ENCODE measurements at places on chromosomes 13 and 19.

DNA sequence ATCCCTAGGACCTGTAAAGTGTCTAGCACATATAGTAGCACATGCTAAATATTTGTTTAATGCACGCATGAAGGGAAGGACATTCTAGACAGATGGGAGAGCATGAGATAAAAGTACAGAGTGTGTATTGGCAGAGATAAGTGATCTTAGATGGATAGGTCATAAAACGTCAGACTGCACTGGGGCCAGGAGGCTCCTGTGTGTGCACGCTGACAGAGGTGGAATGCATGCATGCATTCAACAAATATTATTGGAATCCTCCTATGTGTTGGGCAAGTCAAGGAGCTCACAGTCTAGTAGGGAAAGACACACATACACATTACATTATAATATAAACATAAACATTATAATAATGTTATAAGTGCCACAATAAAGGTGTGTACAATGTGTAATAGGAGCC is 73.3 kb downstream of the FGF9 start:
- DNase-seq, result no peak

DNA sequence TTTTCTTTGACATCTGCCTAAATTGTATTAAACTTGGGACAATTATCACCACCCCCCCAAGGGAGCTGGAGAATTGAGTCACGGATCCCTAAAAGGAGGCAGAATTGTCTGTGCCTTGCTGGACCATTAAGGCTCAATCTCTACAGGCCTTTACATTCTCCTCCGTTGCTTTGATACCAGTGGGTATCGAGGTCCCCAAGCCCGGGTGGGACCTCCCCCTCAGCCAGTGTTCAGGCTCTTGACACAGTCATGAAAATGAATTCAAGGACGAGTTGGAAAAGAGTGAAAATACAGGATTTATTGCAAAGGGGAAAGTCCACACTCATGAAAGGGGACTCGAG is 5.6 kb downstream of the PPP1R15A start:
- no peak for DNase-seq

- no peak for DNase-seq
Observed at GRCh38 chr13:48526286-48526685, 6.6 kb downstream of the RCBTB2 start.

DNA sequence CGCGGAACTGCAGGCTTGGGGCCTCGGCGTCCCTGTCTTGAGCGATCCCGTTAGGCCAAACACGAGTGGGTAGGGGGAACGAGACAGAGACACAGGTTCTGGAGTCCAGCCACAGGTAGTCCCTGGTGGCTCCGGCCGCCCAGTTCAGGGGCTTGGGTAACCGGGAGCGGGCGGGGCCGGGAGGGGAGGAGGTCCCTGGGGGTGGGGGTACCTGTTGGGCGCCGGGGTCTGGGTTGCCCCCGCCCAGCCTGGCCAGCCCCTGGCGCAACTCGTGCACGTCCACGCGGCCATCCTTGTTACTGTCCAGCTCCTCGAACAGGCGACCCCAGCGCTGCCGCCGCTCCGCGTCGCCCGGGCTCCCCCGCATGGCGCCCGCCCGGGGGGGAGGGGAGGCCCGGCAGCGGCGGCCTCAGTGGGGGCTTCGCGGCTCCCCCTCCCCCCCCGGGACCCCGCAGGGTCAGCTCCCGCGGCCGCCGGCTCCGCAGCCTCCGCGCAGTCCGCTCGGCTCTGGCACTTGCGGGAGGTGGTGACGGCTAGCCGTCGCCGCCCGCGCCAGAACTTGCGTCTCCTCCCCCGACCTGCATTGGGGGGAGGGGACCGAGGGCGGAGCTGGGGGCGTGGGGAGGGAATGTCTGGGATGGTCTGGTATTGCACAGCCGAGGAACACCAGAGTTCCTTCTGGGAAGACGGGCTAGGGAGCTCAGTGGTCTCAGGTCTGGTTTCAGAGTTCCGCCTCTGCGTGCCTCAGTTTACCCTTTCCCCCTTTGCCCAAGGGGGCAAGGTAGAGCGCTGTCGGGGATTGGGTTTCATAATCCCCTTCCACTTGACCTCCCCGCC is at the start of gene SLC25A23:
SLC25A23 (minus strand) TSS at position 531 of the 837 bp plus-strand sequence; CDS start at position 367, 164 bp downstream.
- DNase-seq, result peak; percentile 26

DNA sequence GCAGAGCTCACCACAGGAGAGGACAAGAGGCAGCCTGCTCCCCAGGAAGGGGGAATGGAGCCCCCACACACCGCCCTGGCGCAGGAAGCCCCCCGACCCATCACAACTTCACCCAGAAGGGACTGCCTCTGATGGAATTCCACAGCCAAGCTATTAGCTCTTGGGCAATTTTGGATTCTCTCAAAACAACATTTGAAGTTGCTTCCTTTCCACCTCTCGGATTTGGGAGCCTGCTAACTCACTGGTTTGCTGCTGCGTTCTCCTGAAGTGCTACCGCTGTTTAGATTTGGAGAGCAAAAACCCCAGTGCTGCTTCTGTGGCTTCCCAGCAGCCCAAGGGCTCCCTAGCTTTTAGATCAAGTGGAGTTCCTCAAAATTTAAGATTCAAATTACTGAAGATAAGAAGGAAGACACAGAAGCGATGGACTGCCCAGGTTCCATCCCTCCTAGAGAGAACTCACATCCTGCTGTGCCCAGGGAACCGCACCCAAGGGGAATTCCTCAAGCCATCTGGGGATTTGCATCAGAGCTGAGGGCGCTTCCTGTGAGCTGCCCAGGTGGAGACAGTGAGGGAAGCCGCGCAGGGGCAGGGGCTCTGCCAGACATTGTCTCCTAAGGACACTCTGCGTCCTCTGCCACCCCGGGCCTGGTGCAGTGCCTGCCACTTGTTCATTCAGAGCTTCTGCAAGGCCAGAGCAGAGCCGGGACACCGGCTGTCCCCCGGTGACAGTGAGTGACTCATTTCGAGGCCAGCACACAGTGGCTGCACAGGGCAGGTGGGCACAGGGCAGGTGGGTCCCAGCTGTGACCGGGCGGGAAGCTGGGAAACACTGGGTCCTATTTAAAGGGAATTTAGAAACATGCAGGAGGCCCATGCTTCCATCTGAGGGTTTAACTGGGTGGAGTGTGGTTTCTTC is 45.5 kb downstream of the COL4A1 start:
- no peak for DNase-seq

- DNase-seq, result no peak
Observed at GRCh38 chr13:21039097-21039800, 22.1 kb downstream of the LATS2 start.

- DNase-seq, result no peak
Observed at GRCh38 chr19:40322271-40322610, 26.0 kb downstream of the C19orf47 start.

- DNase-seq, result no peak
Observed at GRCh38 chr13:103134271-103134670, 68.1 kb upstream of the SLC10A2 start.

DNA sequence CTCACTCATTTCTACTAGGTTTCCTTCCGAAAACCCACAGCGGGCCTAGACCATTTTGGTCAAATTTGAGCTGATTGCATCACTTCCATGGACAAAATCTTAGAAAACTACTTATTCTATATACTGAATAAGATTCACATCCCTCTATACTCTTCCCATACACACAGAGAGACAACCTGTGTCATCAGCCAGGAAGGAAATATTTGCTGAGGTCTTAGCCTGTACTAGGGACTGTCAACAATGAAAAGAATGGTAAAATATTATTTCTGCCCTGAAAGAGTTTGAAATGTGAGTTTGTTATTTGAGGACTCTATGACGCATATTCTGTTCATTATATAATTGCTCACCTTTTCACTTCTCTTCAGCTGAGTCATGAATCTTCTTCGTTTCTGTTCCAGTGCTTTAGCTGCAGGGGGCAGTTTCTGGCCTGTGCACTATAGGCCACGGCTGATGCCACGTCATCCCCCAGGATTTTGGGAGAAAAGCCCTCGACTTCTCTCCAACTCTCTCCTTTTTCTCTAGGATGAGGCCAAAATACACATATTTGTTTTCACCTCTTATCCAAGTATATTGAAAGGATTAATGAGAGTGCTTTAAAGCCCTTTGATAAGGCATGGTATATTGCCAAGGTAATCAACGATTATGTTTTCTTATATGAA is 47.7 kb downstream of the GSX1 start:
- DNase-seq, result no peak

- no peak for DNase-seq
Observed at GRCh38 chr19:30276011-30276882, 95.9 kb upstream of the ZNF536 start.

DNA sequence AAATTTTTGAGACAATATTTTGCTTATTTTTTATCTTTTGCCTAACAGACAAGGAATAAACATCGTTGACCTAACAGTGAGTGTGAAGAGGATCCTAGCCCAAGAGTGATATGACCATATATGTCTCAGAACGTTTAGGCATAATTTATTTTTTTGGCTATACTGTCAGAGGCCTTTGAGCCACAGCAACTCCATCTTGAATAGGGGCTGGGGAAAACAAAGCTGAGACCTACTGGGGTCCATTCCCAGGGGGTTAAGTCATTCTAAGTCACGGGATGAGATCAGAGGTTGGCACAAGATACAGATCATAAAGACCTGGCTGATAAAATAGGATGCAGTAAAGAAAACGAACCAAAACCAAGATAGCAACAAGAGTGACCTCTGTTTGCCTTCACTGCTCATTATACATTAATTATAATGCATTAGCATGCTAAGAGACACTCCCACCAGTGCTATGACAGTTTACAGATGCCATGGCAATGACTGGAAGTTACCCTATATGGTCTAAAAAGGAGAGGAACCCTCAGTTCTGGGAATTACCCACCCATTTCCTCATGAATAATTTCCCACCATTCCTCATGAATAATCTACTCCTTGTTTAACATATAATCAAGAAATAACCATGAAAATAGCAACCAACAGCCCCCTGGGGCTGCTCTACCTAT is 510.9 kb upstream of the PCDH9 start:
- DNase-seq, result no peak

GRCh38 chr13:58238972-58239773 is 607.6 kb downstream of the PCDH17 start:
- no peak for DNase-seq

- no peak for DNase-seq
Observed at GRCh38 chr13:26480246-26480855, 77.1 kb upstream of the WASF3 start.

- DNase-seq, result no peak
Observed at GRCh38 chr13:52695856-52696255, 43.2 kb downstream of the SUGT1 start.

DNA sequence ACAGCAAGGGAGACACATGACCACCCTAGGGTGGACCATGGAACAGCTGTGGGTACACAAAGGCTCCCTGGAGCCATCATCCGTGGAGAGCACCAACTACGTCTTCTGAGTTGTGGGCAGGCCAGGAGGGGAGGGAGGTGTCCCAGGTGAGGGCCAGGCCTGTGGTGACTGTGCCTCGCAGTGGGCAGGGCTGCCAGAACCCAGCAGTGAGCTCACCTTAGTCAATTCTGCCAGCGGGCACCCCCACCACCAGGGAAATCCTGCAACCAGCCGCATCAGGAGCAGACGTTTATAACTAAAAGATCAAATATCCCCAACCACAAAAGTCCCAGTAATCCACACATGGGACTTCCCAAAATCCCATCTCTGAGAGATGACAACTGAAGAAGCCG is 19.6 kb downstream of the ELL start:
- no peak for DNase-seq

- no peak for DNase-seq
Observed at GRCh38 chr13:54628383-54628782, 1599.8 kb downstream of the OLFM4 start.

GRCh38 chr19:29420065-29420464 is 105.7 kb upstream of the VSTM2B start:
- no peak for DNase-seq

- DNase-seq, result no peak
Observed at GRCh38 chr13:51303882-51304281, 35.6 kb upstream of the SERPINE3 start.

DNA sequence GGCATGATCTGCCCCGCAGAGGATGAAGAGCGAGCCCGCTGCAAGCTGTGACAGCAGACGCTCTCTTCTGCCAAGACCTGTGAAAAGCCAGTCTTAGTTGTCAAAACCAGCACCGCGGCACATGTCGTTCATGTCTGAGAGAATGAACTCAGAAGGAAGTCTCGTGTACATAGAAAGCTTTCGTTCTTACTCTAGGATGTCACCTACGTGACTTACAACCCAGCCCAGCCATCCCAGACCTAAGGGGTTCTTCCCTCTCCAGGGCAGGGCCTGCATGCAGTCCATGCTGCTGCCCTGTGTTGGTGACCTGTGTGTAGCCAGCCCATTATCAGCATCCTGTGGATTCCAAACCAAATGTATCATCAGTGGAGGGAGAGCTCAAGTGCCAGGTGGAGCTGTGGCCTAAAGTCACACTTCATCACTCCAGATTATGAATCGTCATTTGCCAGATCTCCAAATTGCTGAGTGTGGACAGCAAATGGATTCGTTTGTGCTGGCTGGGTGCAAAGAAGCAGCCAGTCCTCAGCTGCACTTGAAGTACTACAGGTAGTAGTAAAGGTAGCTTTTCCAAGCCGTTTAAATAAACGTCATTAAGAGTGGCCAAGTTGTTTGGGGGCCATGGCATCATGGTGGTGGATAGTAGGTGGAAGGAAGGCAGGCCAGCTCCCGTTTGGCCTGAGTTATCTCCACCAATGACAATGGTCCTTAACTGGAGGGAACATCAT is 73.9 kb upstream of the GPR183 start:
- no peak for DNase-seq

DNA sequence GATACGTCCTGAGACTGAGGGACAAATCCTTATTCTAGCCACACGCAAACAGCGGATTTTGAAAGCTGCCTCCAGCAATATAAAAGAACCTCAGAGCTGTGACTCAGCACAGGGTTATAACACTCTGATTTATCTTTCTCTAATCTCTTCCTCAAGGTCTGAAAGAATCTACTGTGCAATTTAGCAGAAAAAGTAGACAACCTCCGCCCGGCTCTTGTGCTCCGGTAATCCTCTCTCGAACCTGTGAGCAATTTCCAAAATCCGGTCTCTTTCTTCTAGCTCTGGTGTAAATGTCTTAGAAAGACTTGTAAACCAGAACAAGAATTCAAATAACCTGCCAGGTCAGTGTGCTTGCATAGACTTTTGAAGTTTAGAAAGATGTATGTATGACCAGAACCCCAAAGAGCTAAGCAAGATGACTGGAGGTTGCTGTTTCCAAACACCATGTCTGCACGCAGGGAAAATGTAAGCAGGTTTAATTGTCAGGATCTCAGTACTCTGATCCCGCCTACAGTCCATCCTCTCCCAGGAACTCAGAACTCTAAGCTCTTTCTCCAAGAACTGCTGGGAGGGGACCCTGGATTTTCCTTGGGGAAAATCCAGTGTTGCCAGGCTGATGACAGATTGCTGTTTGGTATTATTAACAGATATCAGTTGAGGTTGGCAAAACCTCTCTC is 338.1 kb downstream of the RFC3 start:
- no peak for DNase-seq

GRCh38 chr13:96003304-96003703 is 49.9 kb downstream of the UGGT2 start:
- DNase-seq, result no peak

DNA sequence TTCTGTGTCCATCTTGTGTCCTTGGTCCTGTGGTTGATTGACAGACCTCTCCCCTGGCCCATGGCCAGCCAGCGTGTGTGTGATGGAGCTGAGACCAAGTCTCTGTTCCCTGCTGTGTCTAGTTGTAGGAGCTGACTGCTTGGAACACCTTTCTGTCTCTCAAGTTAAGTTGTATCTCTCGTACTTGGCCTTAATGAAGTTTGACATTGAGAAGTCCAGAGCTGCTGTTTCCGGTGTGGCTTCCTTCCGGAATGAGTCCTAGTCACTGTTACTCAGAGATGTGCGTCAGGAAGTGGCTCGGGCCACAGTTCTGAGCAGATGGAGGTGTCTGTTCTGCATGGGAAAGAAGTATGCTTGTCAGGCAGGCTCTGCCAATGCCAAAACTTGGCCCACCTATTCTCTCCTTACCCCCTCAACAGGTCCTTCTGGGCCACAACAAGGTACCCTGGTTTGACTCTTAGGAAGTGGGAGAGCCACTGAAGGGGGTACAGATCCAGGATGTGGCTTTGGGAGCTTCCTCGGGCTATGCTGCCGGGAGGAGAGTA is 54.3 kb downstream of the GATAD2A start:
- DNase-seq, result peak; percentile 4
